Heart left ventricle (tissue), 16 donors: ENCODE measurements at places on chromosomes 2 and 18. TPM values are rescaled to one million over a fixed set of nuclear protein-coding genes. Genes with fewer than 3 reads are reported as not detected.
A peak's percentile ranks its signal among the peaks of the same experiment; 100 is the strongest.

DNA sequence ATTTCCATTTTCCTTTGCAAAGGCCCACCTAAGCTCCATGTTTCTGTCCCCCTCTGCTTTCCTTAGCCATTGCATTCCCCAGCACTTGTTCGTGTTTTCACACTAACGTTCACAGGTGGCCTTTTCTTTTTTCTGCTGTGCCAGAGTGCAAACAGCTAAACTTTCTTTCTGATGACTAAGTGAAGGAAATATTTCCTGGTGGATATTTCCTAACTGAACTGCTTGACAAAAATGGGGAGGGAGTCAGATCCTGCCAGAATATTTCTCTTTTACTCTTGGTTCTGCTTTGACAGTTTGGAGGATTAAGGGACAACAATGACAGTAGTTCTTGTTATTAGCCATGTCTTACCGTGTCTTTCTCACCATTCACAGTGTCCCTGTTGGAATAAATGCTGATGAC, 344.0 kb downstream of the ARHGAP15 start:
- no peaks in the 10 kb centered on the region for H3K4me1 ChIP-seq
- no peak overlapping the region for H3K27ac ChIP-seq
- no peak overlapping the region for H3K4me3 ChIP-seq
- no peak for DNase-seq
- H3K27me3 ChIP-seq = no peaks in the 10 kb centered on the region

- no peaks in the 10 kb centered on the region for H3K27me3 ChIP-seq
- H3K4me1 ChIP-seq = peaks cover 3% of the 10 kb centered on the region
- no peaks in the 10 kb centered on the region for H3K36me3 ChIP-seq
- no peak for DNase-seq
- no peak overlapping the region for H3K4me3 ChIP-seq
- no peak overlapping the region for H3K27ac ChIP-seq
Observed at GRCh38 chr18:59068276-59069071, 71.2 kb upstream of the SEC11C start.

GRCh38 chr2:99868260-99868659, 274.1 kb downstream of the AFF3 start:
- H3K27me3 ChIP-seq = no peaks in the 10 kb centered on the region
- no peak for DNase-seq
- no peaks in the 10 kb centered on the region for H3K4me1 ChIP-seq
- no peak overlapping the region for H3K4me3 ChIP-seq

DNA sequence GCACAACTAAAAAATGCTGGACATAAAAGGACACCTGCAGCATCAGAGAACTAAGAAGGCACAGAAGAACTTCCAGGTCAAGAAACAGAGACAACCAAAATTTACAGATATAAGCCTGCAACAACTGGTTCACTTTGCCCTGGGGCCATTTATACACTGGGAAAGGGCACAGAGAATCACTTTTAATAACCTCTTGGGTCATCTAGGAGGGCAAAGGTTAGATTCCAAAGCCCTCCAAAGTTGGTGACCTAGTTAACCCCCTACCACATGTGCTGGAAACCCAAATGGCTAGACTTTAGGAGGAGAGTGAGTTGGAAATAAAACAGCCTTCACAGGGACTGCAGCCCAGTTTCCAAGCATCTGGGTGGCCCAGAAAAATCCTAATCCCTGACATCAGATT, 3.3 kb downstream of the RNU4ATAC start:
- peaks cover 8% of the 10 kb centered on the region for H3K4me1 ChIP-seq
- H3K27ac ChIP-seq = peak overlapping the region; percentile 42
- no peaks in the 10 kb centered on the region for H3K36me3 ChIP-seq
- DNase-seq = no peak

Gene VAMP5
- 54.0 TPM for total RNA-seq

Gene ABCG5
- total RNA-seq = not detected

DNA sequence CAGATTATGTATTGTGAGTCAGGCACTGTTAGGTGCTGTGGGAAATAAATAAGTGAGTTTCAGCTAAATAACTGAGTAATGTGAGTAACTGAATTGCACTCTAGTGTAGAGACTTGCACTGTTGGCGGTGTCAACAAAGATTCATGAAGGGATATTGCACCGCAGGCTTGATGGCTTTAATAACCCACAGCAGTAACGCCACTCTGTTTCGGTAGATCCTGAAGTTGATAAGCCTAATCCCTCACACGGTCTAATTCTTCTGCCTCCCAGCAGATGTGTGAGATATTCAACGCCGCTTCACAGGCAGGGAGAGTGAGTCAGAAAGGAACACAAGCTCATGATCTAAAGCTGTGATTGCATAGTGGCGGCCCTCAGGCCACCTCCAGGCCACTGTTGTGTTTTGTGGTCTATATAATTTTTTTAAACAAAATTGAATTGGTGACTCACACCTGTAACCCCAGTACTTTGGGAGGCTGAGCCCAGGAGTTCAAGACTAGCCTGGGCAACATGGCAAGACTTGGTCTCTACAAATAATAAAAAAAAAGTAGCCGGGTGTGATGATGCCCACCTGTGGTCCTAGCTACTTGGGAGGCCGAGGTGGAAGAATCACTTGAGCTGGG, 94.3 kb downstream of the LIPG start:
- no peak overlapping the region for H3K4me3 ChIP-seq
- H3K36me3 ChIP-seq = no peaks in the 10 kb centered on the region
- DNase-seq = no peak
- no peaks in the 10 kb centered on the region for H3K4me1 ChIP-seq

Gene RAB27B
- total RNA-seq = 0.13 TPM

Gene PDE1A
- 4.9 TPM for total RNA-seq

Gene TMEM87B
- 12.1 TPM for total RNA-seq

DNA sequence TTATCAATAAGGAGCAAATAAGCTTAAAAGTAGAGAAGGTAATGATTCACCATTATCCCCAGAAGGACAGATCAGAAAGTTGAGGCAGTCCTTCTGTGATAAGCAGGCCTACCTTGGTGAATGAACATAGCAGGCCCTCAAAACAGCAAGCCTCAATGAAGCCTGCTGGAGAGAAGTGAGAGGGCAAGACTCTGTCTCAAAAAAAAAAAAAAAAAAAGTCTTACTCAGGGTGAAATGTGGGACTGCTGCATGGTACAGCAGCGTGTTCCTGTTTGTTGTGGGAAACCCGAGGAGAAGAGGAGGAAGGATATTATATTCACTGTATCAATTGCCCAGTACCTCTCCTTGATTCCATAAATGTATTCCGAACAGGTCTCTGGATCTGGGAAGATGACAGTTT, 8.7 kb upstream of the HAT1 start:
- DNase-seq = no peak
- no peaks in the 10 kb centered on the region for H3K36me3 ChIP-seq
- H3K27me3 ChIP-seq = no peaks in the 10 kb centered on the region
- no peaks in the 10 kb centered on the region for H3K4me1 ChIP-seq
- H3K4me3 ChIP-seq = no peak overlapping the region

Gene DQX1
- not detected for total RNA-seq

DNA sequence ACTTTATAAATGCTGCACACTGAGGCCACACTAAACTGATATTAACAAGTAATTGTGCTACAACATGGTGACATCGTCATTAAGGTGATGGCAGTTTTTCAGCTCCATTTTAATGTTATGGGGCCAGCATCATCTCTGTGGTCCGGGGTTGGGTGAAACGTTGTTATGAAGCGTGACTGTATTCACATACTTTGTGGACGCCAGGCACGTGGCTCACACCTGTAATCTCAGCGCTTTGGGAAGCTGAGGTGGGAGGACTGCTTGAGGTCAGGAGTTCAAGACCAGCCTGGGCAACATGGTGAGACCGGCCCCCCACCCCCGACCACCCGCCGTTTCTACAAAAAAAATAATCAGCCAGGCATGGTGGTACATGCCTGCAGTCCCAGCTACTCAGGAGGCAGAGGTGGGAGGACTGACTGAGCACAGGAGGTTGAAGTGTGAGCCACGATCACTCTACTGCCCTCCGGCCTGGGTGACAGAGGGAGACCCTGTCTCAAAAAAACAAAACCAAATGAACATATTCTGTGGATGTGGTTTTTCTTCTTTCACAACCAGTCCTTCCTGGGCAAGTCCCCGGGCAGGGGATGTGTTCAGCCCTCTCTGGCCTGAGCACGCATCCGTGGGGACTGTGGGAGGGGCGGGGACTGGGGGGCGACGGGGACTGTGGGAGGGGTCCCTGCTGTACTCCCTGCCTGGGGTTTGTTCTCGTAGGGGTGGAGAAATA, 12.9 kb upstream of the GAL3ST2 start:
- no peaks in the 10 kb centered on the region for H3K27me3 ChIP-seq
- H3K4me1 ChIP-seq = no peaks in the 10 kb centered on the region
- H3K36me3 ChIP-seq = peaks cover 11% of the 10 kb centered on the region

DNA sequence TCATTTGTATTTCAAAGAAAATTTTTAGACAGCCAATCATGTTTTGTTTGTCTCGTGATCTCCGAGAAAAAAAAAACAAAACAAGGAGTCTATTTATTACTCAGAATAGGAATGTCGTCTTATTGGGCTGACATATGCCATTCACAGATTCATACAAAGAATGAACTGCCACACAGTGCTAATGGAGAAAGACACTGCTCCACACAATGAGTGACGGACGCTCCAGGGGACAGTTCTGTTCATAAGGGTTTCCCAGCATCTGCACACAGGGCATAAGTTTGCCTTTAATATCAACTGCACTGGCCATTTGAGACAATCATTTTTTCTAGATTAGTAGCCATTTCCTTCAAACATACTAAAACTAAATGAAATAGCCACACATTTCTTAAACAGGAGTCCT, 3.4 kb downstream of the SERTAD2 start:
- DNase-seq = no peak
- H3K27ac ChIP-seq = no peak overlapping the region
- H3K4me3 ChIP-seq = no peak overlapping the region
- H3K27me3 ChIP-seq = no peaks in the 10 kb centered on the region
